ENCODE measurements at places on chromosomes 7 and 10. TPM values are rescaled to one million over a fixed set of nuclear protein-coding genes. Genes with fewer than 3 reads are reported as not detected.

Gene MINDY4
- 0.85 TPM for total RNA-seq

Gene CRYGN
- total RNA-seq: not detected

GRCh38 chr10:100153239-100153825 lies 32.5 kb downstream of the ERLIN1 start:
- H3K4me3 ChIP-seq: no peak overlapping the region
- DNase-seq: no peak
- no peaks in the 10 kb centered on the region for H3K4me1 ChIP-seq
- H3K27me3 ChIP-seq: no peaks in the 10 kb centered on the region

DNA sequence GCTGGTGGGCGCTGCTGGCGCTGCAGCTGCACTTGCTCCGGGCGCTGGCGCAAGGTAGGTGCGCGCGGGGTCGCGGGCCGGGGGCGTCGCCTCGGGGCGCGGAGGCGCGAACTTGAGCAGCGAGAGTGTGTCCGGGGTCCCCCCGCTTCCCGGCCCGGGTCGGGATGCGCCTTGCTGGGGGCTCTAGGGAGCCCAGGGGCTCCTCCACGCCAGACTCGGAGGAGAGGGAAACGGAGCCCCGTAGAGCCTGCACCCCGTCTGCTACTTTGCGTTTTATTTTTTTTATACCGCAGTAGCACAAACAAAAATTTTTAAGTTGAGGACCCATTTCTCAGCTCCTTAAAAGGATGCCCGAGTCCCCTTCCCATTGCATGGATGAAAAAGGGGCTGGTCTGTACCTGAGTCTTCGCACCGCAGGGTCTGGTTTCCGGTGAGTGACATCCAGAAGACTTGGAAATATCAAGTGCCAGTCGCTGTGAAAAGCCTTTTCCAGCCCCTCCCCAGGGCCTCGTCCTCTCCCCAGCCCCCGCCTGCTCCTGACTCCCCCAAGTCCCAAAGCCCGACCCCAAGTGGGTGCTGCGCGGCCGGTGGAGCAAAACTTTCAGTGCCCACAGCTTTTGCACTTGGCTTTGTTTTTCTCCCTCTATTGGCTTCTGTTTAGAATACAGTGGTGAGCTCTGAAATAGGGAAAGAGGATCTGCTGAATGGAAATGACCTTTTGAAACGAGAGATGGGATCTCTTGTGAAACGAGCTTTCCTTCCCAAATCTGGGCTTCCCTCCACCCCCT lies 973 bp downstream of the SDK1 start:
- peak overlapping the region; percentile 87 for H3K4me3 ChIP-seq
- no peaks in the 10 kb centered on the region for H3K36me3 ChIP-seq
- H3K4me1 ChIP-seq: peaks cover 13% of the 10 kb centered on the region
- H3K27ac ChIP-seq: no peak overlapping the region
- peaks cover 12% of the 10 kb centered on the region for H3K27me3 ChIP-seq
- DNase-seq: no peak

DNA sequence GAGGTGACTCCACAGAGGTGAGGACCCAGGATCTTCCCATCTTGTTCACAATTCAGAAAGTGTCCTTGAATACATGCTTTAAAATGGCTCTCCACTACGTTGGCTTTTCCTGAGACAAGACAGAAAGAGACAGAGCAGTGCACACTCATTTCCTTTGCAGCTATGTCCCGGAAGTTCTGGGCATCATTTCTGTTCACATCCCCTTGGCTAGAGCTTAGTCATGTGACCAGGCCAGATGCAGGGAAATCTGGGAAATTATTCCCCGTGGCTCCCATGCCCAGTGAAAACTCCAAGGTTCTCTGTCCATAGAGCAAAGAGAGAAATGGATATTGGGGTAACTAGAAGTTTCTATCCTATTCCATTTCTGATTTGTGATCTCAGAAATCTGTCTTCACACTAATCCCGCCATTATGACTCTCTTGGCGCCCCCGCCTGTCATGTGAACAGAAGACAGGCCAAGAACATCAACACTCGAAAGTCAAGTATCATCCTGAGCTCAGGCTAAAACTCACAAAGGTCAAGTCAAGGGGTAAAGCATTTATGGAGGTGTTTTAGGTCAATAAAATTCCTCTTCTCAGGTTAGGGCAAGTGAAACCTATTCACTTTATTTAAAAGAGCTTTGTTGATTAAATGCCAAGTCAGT lies 251.4 kb upstream of the HABP2 start:
- DNase-seq: no peak
- no peaks in the 10 kb centered on the region for H3K27me3 ChIP-seq
- H3K36me3 ChIP-seq: no peaks in the 10 kb centered on the region
- peaks cover 35% of the 10 kb centered on the region for H3K4me1 ChIP-seq
- no peak overlapping the region for H3K27ac ChIP-seq

GRCh38 chr10:66283874-66284464 lies 641.9 kb upstream of the LRRTM3 start:
- H3K27ac ChIP-seq: no peak overlapping the region
- H3K4me3 ChIP-seq: no peak overlapping the region
- no peaks in the 10 kb centered on the region for H3K27me3 ChIP-seq
- H3K36me3 ChIP-seq: no peaks in the 10 kb centered on the region
- no peak for DNase-seq

DNA sequence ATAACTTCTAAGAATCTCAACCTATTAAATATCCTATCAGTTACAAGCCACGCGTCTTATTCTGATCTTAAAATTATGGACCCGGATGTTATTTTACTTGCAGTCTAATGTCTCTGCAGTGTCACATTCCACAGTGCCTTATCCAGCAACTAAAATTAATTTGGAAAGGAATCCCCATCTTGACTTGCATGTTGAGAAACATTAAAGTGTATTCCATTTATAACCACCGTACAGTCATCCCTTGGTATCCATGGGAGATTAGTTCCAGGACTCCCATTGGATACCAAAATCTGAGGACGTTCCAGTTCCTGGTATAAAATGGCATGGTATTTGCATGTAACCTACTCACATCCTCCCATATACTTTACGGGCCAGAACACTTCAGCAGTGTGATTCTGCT lies 194.7 kb downstream of the ARHGAP21 start:
- H3K4me1 ChIP-seq: no peaks in the 10 kb centered on the region
- no peak for DNase-seq
- no peak overlapping the region for H3K4me3 ChIP-seq

- H3K4me3 ChIP-seq: no peak overlapping the region
- no peaks in the 10 kb centered on the region for H3K4me1 ChIP-seq
- H3K27ac ChIP-seq: no peak overlapping the region
- no peaks in the 10 kb centered on the region for H3K27me3 ChIP-seq
These were observed 62.1 kb upstream of the NEBL start for GRCh38 chr10:20959242-20959641.

GRCh38 chr7:36005876-36006275 lies 147.2 kb upstream of the EEPD1 start:
- no peak overlapping the region for H3K27ac ChIP-seq
- no peaks in the 10 kb centered on the region for H3K27me3 ChIP-seq
- H3K4me1 ChIP-seq: no peaks in the 10 kb centered on the region
- DNase-seq: no peak
- H3K4me3 ChIP-seq: no peak overlapping the region

DNA sequence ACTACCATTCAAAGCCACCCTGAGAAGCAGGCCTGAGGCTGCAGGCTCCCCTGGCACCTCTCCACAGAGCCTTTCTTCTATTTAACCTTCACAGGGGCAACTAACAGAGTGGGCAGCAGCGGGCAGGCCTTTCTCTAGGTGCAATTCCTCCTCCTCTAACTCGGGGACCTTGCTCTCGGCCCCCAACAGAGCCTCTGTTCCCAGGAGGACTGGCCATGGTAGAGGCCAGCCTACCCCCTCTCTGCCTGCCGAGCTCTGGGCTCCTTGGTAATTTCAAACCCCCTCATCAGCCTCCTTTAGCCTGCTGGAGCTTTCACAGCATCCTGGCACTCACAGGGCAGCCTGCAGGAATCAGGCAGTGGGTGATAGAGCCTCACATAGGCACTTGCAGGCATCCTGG lies 920.8 kb upstream of the ZNF722 start:
- no peak for DNase-seq
- no peaks in the 10 kb centered on the region for H3K27me3 ChIP-seq
- H3K4me3 ChIP-seq: no peak overlapping the region
- H3K4me1 ChIP-seq: no peaks in the 10 kb centered on the region
- H3K27ac ChIP-seq: no peak overlapping the region

DNA sequence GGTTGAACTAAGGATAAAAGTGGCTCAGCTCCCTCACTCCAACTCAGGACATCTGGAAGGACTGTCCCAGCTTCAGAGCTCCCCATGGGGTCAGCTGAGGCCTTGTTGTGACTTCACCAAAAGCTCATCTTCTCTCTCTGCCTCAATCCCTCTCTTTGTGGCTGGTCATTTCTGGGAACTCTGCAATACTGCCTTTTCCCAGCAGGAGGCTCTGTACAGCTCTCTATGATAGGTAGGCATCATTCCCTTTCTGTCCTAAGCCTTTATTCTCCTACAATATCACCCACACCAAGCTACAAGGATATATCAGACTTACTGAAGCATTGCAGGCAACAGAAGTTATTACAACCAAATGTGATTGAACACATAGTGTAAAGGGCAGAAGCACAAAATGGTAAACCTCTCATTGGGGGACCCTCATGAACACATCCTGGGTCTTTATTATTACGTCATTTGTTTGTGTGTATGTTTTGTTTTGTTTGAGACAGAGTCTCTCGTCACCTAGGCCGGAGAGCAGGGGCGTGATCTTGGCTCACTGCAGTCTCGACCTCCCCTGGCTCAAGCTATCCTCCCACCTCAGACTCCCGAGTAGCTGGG lies 36.7 kb upstream of the PRPS1L1 start:
- no peaks in the 10 kb centered on the region for H3K4me1 ChIP-seq
- no peaks in the 10 kb centered on the region for H3K27me3 ChIP-seq
- no peaks in the 10 kb centered on the region for H3K36me3 ChIP-seq
- H3K27ac ChIP-seq: no peak overlapping the region
- DNase-seq: peak; percentile 55

DNA sequence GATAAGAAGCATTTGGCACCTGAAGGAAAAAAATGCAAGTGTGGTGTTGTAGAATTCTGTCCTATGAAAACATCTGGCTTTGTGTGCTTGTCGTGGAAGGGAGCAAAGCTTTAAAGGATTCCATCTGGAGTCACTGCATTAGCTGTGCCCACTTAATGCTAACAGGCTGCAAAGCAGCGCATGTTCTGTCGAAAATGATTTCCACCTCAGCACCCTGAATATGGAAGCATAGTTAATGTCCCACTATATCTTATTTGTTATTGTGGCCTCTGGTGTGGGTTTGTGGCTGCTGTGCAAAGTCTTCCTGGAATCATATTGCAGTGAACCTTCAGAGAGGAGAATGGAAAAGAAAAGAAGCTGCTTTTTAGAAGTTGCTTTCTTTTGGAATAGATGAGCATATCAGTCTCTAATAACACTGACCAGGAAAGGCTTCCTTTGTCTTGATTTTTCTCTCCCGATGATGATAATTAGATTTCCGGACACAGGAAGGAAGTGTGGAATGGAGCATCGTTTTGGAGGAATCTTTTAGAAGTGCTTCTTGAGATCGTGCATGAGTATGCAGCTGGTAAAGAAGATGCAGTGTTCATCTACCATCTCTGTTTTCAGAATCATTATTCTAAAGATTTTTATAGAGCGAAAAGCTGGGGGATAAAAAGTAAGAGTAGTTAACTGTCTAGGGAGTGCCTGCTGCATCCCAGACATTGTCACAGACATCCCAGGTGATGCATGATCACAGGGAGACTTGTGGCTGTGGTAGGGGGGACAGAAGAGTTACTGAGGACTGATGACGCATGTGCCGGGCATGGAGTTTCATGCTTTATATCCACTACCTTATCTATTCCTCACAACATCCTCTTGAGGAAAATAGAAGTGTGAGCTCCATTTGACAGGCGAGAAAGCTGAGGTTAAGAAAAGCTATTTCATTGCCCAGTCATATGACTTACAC lies 54.6 kb downstream of the TEX36 start:
- H3K4me1 ChIP-seq: no peaks in the 10 kb centered on the region
- no peaks in the 10 kb centered on the region for H3K36me3 ChIP-seq
- H3K27me3 ChIP-seq: peaks cover 11% of the 10 kb centered on the region
- DNase-seq: no peak
- H3K4me3 ChIP-seq: no peak overlapping the region

DNA sequence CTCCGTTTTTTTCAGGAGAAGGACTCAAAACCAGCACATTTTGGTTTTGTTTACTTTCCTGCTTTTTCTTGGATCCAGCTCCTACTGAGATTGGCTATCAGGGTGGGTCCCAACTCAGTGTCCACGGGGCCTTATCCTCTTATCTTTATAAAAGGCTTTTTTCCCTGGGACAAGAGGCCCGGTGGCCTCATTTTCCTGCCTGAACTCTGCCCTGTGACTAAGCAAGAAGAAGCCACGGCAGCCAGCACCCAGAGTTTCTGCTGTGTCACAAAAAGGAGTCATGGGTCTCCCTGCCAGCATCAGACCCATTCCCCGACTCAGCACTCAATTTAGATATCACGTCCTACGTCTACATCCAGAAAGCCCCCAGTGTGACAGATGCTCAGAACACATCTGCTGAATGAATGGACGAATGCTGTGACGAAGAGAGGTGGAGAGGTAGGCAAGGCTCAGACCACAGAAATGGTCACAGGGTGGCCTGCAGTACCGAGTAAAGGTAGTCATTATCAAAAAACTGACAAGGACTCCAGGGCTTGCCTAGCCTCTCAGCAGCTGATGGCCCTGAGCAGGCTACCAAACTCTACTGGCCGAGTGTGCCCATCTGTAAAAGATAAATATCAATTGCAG lies 16.7 kb downstream of the DLG5 start:
- no peak for DNase-seq
- H3K4me3 ChIP-seq: no peak overlapping the region
- no peaks in the 10 kb centered on the region for H3K27me3 ChIP-seq
- H3K36me3 ChIP-seq: no peaks in the 10 kb centered on the region
- no peak overlapping the region for H3K27ac ChIP-seq

DNA sequence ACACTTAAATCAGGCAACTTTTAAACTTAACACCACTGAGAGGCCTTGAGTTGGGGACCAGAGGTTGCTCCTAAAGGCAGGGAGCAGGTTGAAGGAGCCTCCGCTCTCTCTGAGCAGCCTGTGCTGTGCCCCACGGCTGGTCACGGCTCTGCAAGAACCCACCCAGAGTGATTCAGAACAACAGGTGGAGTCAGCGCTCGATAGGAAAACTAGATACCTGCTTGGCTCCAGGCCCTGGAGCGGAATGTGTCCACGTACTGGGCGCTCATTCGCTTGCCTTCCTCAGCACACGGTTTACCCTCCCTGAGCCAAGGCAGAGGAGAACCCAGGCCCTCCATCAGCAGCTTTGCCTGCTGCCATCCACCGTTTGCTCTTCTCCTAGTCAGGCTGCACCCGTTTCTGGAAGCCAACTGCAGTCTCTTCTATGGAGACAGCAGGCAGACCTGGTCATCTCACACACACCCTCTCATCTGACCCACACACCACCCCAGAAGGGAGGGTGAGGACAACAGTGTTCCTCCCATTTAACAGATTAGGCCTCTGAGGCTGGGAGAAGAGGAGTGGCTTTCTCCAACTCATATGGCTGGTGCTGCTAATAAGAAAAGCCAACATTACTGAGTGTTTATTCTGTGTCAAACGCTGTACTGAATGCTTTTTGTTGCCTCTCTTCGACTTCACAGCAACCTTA lies 37.6 kb upstream of the PDCD4 start:
- H3K4me1 ChIP-seq: no peaks in the 10 kb centered on the region
- no peak for DNase-seq
- no peak overlapping the region for H3K4me3 ChIP-seq
- H3K27ac ChIP-seq: no peak overlapping the region
- H3K27me3 ChIP-seq: no peaks in the 10 kb centered on the region
- peaks cover 56% of the 10 kb centered on the region for H3K36me3 ChIP-seq

GRCh38 chr7:148182264-148182663 lies 408.3 kb upstream of the C7orf33 start:
- H3K27me3 ChIP-seq: no peaks in the 10 kb centered on the region
- no peaks in the 10 kb centered on the region for H3K4me1 ChIP-seq
- H3K27ac ChIP-seq: no peak overlapping the region
- H3K4me3 ChIP-seq: no peak overlapping the region
- no peak for DNase-seq
- H3K36me3 ChIP-seq: no peaks in the 10 kb centered on the region
